ENCODE measurements at places on chromosomes 5 and 9.

- no peak for DNase-seq
These were observed 315.8 kb upstream of the POU5F2 start for GRCh38 chr5:94057217-94057616.

DNA sequence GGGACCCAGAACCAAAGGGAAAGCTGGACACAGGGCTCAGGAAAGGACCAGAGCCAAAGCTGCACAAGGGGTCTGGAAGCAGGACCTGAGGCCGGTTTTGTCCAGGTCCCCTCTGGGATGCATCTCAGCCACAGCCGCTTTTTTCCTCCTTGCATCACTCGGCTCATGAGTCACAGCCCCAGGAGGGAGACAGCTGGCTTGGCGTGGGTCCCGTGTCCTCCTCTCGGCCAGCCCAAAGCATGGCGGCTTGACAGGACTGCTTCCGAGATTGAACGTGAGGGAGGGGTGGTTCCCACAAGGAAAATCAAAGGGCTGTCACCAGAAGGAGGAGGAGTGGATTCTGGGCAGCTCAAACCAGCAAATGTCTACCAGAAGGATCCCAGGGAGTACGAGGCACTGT lies 56.7 kb upstream of the CPLX2 start:
- peak; percentile 91 for DNase-seq

GRCh38 chr5:170200876-170201275 lies 31.9 kb upstream of the C5orf58 start:
- no peak for DNase-seq

- no peak for DNase-seq
These were observed 101.4 kb downstream of the COL5A1 start for GRCh38 chr9:134742822-134743535.

DNA sequence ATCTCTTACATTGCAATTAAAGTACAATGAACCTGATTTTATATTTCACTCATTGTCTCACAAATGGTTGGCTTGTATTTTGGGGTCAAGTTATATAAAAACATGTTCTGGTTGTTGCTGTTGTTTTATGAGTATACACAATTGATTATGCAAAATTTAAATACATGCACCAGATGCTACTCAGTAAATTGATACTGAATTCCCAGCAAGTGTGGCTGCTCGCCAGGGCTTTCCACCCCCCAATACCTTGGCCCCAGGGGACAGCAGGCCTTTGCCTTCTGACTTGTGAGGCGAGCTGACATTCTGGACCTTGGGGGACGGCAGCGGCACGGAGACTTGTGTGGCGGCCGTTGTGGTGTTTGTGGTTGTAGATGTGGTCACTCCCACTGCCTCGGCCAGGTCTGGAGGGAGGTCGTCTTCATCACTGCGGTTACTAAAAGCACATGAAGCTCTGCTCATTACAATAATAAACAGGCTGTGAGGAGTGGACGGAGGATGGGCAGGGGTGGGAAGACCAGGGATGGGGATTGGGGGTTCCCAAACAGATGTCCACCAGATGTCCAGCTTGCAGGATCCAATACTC lies 27.0 kb upstream of the FRRS1L start:
- DNase-seq: peak; percentile 18

- peak; percentile 7 for DNase-seq
These were observed 444.5 kb downstream of the SH3GL2 start for GRCh38 chr9:18023332-18023731.

- DNase-seq: peak; percentile 10
These were observed 300.8 kb upstream of the PANK3 start for GRCh38 chr5:168879929-168880328.

- DNase-seq: no peak
These were observed 49.5 kb downstream of the SEMA4D start for GRCh38 chr9:89448381-89448780.

GRCh38 chr9:34070606-34071324 lies 22.1 kb upstream of the UBAP2 start:
- no peak for DNase-seq

DNA sequence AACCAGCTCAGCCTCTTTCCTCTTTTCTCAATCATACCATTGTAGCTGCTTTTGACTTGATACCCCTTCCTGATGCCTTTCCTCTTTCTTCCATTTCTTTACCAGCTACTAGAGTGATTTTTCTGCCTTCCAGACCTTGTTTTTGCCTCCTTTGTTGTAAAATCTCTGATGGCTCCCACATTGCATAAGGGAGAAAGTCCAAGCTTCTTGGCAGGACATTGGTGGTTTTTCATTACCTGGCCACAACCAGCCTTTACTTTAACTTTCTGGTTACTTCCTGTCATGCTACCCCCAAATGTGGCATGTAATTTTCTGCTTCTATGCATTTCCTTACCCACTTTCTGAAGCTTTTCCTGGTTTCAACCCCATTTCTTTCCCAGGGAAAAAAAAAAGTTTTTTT lies 452.5 kb downstream of the TMEM38B start:
- DNase-seq: no peak

DNA sequence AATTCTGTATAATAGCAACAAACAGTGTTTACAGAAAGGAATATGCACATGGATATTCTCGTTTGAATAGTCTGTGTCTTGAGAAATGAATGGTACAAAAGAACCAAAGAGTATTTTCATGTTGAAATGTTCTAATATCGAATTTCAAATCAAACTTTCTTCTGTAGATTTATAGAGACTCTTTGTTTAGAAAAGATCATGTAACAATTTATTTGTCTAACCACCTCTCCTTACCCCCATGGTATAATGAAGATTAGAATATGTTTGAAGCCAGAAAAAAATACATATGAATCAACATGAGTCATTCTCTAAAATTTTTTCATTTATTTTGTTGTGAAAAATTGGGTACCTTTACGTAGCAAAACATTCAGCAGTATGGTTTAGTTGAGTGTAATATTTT lies 285.6 kb downstream of the PRR16 start:
- no peak for DNase-seq

- peak; percentile 46 for DNase-seq
These were observed 37.4 kb downstream of the CPEB4 start for GRCh38 chr5:173925449-173926071.

GRCh38 chr5:176803943-176804498 lies 6.3 kb upstream of the UNC5A start:
- peak; percentile 43 for DNase-seq

GRCh38 chr5:133756756-133757155 lies 144.4 kb upstream of the FSTL4 start:
- DNase-seq: no peak

GRCh38 chr9:121676926-121677325 lies 25.5 kb downstream of the DAB2IP start:
- DNase-seq: peak; percentile 54

GRCh38 chr9:111429175-111429574 lies 55.0 kb downstream of the ECPAS start:
- DNase-seq: peak; percentile 22

- DNase-seq: no peak
These were observed 88.7 kb downstream of the CFAP90 start for GRCh38 chr5:7762267-7762666.

- no peak for DNase-seq
These were observed 302.5 kb downstream of the SH3GL2 start for GRCh38 chr9:17881371-17881770.

GRCh38 chr5:162107591-162107990 lies 40.0 kb downstream of the GABRG2 start:
- DNase-seq: no peak
